ENCODE measurements at places on chromosomes 2 and 18.
A peak's percentile ranks its signal among the peaks of the same experiment; 100 is the strongest.

GRCh38 chr18:650428-650858 lies 7.0 kb upstream of the TYMS start:
- no peak for DNase-seq

- DNase-seq, result no peak
These were observed 155.6 kb downstream of the PLEKHA3 start for GRCh38 chr2:178635897-178636296.

GRCh38 chr18:21760321-21760720 lies 19.7 kb downstream of the MIB1 start:
- no peak for DNase-seq

DNA sequence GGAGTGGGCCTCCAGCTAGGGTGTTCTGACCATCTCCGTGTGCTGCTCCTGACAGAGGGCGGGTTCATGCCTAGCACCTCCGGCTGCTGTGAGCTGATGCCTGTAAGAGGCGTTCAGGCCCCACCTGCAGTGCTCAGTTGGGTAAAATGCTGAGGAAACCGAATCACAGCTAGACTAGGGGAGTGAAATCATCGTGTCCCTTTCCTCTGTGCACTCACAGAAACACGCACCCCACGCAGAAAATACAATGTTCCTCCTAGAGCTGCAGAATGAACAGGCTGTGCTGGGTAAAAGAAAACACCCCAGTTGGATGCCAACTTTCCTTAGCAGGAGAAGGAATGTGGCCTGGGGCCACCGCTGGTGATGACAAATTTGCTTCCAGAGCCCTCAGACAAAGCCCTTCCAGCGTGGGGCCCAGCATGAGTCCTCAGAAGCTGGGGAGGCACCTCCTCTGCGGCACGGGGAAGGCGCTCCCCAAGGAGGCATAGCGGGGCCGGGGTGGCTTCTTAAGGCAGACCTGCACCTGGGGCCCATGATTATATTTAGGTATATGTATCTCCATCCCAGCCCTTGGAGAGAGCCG lies 16.3 kb upstream of the ARHGEF4 start:
- peak; percentile 69 for DNase-seq

GRCh38 chr2:241268716-241269445 lies 46.6 kb downstream of the HDLBP start:
- peak; percentile 88 for DNase-seq

- DNase-seq, result no peak
These were observed 106.2 kb downstream of the COBLL1 start for GRCh38 chr2:164735309-164735919.

DNA sequence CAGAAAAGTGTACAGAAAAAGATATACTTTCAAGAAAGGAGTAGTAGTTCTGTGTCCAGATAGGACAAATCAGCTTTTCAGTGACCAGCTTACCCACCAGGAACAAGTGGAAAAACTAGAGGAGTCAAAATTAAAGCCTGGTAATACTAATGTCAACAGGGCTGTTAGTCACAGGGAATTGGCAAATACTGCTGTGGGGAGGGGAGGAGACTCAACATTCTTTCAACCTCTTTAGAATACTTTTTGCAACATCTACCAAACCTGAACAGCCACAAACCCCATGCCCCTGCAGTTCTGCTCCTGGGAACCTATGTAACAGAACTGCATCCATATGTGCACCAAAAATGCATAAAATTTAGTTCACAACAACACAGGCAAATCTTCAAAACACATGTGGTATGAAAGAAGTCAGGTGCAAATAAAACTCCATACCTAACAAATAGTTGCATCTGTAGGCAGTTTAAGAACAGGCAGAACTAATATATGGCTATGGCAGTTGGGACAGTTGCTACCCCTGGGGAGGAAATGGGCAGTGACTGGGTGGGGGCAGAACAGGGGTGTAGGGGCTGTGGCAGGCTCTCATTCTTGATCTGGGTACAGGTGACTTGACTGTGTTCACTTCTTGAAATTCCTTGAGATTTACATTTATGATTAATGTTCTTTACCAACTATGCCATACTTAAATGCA lies 9.7 kb downstream of the CMPK2 start:
- DNase-seq, result no peak

DNA sequence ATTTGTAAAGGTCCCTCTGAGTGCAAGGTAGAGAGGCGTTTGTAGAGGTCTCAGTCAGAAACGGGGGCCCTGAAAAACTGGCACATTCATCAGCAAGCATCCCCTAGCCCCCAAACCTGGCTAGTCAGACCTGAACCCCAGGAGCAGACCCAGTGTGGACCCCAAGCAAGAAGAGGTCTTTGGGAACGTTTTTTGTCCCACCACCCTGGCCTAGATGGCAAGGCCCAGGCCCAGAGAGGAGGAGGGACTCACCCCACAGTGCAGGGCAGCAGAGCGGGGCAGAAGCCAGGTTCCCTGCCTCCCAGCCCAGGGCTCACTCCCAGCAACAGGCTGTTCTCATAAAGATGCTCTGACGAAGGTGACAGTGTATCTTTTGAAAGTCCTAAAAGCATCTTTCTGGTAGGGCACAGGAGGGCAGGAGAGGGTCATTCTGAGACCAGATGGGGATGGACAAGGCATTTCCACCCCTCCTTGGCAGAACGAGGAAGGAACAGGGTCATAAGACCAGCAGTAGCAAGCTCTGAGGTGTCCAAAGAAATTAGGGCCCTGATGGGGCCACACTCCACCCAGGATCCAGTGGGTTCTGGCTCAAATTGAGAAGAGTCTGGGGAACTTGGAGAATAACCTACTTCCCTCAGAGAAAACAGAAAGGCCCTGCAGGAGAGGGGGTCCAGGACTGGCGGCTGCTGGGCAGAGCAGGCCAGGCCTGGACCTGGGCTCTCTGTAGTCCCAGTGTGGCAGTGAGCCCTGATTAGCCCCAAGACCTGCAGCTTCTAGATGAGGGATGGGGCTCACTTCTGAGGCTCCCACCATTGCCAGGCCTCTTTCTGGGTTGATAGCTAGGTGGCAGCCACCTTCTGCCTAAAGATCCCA lies 18.2 kb downstream of the ADRA2B start:
- no peak for DNase-seq

- peak; percentile 92 for DNase-seq
These were observed 1.5 kb upstream of the FLACC1 start for GRCh38 chr2:201358684-201359083.

DNA sequence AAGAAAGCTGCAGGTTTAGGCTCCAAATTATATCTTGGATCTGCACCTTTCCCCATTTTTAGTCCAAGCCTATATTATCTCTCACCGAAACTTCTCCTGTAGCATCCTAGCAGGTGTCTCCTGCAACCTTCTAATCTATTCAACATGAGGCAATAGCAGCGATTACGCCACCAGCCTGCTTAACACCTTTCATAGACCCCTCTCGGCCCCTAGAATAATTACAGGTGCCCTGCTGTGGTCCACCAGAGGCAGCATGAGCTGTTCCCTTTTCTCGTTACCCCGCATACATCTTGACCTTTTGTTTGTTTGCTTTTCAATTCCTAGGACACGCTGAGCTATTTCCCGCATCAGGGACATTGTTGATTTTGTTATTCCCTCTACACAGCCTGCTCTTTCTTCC lies 361.9 kb downstream of the CYRIA start:
- no peak for DNase-seq

- DNase-seq, result no peak
These were observed 1070.5 kb downstream of the TDRD15 start for GRCh38 chr2:22194218-22194617.

DNA sequence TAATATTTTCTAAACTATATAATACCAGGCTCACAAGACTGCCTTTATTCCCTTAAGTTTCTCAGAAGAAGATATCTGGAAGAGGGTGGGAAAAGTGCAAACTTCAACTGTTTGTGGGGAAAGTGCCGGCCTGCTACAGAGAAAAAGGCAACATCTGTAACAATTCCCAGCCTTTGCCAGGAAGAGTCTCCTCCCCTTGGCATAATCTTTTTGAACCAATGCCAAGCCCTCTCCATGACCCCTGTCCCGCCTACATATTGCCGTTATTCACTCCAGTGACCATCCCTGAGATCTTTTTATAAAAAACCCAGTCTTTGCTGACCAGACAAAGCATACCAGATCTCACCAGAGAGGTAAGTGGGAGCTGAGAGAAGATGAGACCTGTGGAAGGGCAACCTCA lies at the start of gene REG3G:
TSS of gene REG3G (plus strand) at position 282 of the 400 bp plus-strand sequence. CDS start 392 bp downstream, outside the sequence.
- no peak for DNase-seq

DNA sequence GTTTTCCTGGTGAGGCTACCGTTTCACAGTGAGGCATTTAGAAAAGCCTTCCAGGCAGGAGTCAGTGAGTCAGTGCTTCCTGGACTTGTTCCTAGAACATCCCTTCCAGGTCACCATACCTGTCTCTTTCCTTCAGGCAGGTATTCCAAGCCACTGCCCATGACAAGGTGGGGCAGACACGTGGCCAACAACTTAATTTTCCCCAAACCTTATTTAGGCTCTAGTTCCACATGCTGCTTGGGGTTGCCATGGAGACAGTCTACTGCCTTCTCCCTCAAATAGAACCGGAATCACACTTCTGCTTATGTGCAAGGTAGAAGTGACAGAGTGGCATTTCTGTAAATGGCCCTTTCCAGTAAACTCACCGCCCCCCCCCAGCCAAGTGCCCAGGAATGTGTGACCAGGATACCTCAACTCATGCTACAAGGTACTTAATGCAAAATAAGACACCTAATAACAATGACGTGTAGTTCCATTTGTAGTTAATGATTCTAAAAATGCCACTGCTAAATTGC lies 258.3 kb downstream of the PRKCE start:
- no peak for DNase-seq

GRCh38 chr2:56812432-56812831 lies 628.6 kb downstream of the CCDC85A start:
- peak; percentile 51 for DNase-seq

GRCh38 chr2:29233428-29233827 lies 118.2 kb downstream of the CLIP4 start:
- DNase-seq, result no peak

- DNase-seq, result no peak
These were observed 23.9 kb downstream of the GAREM1 start for GRCh38 chr18:32446780-32447179.

DNA sequence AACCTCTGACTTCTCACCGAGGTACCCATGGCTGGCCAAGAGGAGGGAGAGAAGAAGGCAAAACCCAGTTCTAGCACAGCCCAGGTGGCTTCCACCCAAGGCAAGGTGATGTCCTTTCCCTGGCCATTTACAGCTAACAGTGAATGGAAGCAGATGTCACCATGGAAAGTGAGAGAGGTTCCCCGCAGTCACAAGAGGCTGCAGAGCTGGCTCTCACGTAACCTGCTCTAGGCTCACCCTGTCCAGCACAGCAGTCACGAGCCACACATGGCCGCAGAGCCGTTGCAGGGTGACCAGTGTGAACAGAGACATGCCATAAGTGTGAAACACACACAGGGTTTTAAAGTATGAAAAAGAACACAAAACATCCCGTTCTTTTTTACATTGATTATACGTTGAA lies 169.4 kb downstream of the TNS1 start:
- DNase-seq, result no peak

DNA sequence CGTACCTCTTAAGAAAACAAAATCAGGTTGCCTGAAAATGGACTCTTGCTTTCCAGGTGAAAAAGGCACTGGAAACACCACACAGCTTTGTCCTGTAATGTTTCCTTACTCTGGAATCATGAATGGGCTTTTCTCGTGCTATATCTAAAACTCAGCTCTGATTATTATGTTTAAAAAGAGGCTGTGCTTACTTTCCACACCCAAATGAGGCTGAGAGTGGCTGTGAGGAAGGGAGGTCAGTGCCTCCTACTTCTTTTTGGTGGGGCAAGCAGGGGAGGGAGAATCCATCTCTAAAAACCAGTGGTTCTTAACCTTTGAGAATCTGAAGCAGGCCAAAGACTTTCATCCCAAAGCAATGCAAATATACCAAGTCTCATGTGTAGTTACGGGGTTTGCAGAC lies 148.6 kb downstream of the FAM210A start:
- DNase-seq, result no peak

DNA sequence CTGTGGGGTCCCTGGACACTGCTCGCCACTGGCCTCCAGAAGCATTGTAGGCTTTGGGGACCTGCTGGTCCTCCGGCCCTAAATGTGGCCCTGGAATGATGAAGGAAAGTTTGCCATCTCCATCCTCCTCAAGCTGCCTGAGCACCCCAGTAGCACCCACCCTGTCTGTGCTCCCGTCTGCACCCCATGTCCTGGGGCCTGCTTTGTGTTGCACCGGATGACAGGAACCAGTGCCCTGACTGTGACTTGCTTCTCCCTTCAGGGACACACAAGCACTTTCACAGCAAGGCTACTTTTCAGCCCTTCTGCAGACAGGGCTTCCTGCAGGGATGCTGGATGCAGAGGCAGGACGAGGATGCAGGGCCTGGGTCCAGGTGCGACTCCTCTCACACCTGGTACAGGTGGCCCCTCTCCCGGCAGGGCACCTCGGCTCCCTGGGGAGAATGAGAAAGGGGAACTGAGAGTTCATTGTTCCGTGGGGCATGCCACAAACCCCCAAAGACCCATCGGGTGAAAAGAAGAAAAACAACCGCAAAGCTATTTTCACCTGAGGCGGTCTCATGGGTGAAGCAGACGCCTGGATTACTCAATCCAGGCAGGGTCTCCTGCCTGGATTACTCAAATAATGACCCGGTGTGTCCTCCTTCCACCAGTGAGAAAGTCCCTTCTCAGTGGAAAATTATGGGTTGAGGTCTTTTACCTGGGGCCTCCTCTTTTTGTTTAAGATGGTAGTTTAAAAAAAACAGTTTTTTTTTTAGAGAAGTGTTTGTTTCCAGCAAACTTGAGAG lies 74.9 kb downstream of the LONRF2 start:
- no peak for DNase-seq

DNA sequence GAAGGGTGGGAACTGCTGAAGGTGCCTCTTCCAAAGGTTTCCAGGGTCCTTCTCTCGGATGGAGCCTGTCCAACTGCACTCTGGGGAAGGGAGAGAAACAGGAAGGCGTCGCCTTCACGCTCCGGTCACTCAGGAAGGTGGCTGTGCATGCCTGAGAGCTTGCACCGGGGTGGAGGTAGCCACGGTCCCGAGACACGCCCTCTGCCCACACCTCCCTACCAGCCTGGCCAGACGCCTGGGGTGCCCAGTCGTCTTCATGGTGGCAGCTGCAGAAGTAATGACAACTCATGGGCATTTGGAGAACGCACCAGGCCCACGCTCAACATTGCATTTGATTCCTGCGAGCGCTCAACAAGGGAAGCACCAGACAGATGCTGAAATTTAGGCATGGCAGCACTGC lies 59.9 kb downstream of the ADNP2 start:
- no peak for DNase-seq

GRCh38 chr2:195489101-195489500 lies 167.9 kb upstream of the SLC39A10 start:
- DNase-seq, result no peak

GRCh38 chr2:109463891-109464290 lies 149.9 kb downstream of the SEPTIN10 start:
- DNase-seq, result no peak

DNA sequence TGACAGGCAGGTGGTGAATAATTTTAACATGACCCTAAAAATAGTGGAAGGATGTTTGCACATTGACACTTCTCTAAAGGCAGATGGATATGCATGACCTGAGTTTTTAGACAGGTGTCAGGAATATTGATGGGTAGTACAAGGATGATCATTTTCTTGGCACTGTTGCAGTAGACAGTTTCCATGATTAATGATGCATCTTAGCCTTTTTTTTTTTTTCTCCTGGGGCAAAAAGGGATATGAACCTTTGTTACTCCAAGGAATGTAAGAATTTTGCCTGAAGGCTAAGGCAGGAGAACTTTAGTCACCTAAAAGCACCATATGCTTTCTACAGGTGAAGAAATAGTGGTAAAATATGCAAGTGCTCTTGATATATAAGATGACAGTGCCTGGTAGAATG lies 136.3 kb upstream of the CAVIN2 start:
- DNase-seq, result peak; percentile 28

- no peak for DNase-seq
These were observed 258.0 kb downstream of the METTL4 start for GRCh38 chr18:2313332-2313731.

GRCh38 chr2:170123593-170123992 lies 54.4 kb upstream of the MYO3B start:
- DNase-seq, result peak; percentile 25
